Activated CD4-positive, alpha-beta T cell treated with anti-CD3 and anti-CD28 coated beads for 36 hours (primary cell): ENCODE measurements at places on chromosomes 3 and 15. TPM values are rescaled to one million over a fixed set of nuclear protein-coding genes. Genes with fewer than 3 reads are reported as not detected.

BTLA gene
- 21.7 TPM for total RNA-seq

XIRP1 gene
- 1.4 TPM for total RNA-seq

DNA sequence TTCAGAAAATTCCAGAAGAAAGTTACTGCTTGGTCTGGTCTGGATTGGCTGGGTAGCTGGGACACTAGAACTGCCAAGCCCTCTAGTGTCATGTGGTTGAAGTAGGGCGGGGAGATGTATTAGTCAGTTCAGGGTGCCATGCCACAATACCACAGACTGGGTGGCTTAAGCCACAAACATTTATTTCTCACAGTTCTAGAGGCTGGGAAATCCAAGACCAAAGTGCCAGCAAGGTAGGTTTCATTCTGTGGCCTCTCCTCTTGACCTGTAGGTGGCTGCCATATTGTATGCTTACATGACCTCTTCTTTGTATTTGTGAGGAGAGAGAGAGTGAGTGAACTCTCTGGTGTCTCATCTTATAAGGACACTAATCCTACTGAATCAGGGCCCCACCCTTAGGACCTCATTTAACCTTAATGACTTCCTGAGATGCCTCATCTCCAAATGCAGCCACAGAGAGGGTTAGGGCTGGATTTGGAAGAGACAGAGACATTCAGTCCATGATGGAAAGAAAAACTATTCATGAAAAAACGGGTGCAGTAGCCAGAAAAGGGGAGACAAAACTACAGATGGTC, 18.1 kb upstream of the ZSCAN2 start:
- H3K27me3 ChIP-seq = no peaks in the 10 kb centered on the region
- no peaks in the 10 kb centered on the region for H3K36me3 ChIP-seq
- no peak overlapping the region for H3K4me3 ChIP-seq
- peaks cover 6% of the 10 kb centered on the region for H3K4me1 ChIP-seq

- H3K4me3 ChIP-seq = no peak overlapping the region
- DNase-seq = no peak
- H3K36me3 ChIP-seq = peaks cover 3% of the 10 kb centered on the region
Observed at GRCh38 chr3:71710906-71711494, 14.2 kb downstream of the EIF4E3 start.

GRCh38 chr3:115709931-115710330, 86.6 kb downstream of the GAP43 start:
- DNase-seq = no peak
- H3K27ac ChIP-seq = no peak overlapping the region
- peaks cover 14% of the 10 kb centered on the region for H3K27me3 ChIP-seq
- H3K36me3 ChIP-seq = no peaks in the 10 kb centered on the region

DNA sequence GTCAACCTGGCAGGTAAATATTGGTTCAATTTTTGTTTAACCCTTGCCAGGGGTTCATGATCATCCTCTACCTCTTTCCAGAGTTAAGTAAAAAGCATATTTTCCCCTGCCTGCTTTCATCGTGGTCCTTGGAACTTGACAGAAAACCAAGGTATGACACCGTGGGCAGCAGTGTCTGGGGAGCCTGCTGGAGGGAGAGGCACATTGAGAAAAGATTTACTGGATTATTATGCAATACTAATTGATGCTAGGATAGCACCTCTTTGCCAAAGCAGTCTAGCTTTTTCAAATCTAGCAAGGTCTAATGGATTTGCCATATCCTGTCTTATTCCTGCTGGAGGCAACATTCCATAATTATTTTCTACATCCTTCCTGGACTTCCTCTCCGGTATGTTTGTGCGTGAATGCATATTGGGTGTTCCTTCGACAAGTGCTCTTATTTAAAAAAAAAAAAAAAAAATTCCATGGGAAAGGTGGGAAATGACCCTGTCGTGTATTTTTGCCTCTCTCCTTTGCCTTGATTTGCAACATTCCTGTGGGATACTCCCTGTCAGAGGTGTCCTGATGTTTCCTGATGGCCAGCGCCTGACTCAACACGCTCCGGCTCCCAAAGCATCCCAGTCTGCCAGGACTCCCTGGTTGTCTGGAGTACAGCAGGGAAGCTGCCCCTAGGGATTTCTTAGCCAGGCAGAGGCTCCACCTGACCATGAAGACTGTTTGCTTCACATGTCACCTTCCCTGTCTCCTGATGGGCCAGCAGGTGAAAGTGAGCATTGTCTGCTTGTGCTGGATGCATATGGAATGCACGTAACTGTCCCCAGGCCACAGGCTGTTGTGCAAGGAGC, 6.3 kb downstream of the BHLHE40 start:
- H3K27ac ChIP-seq = peak overlapping the region; percentile 76
- no peaks in the 10 kb centered on the region for H3K27me3 ChIP-seq
- peaks cover 63% of the 10 kb centered on the region for H3K4me1 ChIP-seq

DNA sequence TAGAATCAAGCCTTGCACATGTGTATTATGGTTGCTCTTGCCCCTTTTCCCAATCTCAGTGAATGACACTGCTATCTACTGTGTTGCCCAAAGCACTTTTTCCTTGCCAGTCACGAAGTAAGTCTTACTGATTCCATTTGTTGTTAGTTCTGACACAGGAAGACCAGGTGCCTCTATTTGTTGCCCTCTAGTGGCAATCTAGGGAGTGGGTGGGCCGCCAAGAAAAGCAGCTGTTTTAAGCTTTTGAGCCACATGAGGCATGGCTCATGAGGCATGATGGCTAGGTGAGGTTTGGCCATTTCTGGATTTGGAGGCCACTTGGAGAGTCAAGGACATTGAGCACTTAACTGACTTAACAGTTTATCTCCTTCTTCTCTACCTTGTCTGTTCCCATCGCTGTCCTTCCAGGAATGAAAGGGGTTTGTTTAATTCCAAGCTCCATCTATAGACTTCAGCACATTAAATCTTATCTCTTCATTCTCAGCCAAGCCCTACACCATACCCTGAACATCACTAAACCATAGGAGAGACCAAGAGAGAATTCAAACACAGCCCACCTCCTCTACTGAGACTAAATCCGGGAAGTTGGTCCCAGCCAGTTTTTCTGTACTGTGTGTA, 103.1 kb downstream of the HCN4 start:
- peaks cover 4% of the 10 kb centered on the region for H3K36me3 ChIP-seq
- DNase-seq = peak; percentile 72
- H3K27ac ChIP-seq = no peak overlapping the region
- H3K27me3 ChIP-seq = no peaks in the 10 kb centered on the region
